ENCODE measurements at places on chromosomes 16 and 17. TPM values are rescaled to one million over a fixed set of nuclear protein-coding genes. Genes with fewer than 3 reads are reported as not detected.

The NPIPB9 gene
- 3.3 TPM for total RNA-seq

The NOD2 gene
- total RNA-seq, result 0.90 TPM

The SLC13A2 gene
- not detected for total RNA-seq

The LLGL1 gene
- total RNA-seq, result 12.5 TPM

The TNP2 gene
- not detected for total RNA-seq

The DBNDD1 gene
- 1.2 TPM for total RNA-seq

The DNAH9 gene
- total RNA-seq, result not detected

The TSPAN10 gene
- total RNA-seq, result 0.17 TPM

The TEX14 gene
- 1.3 TPM for total RNA-seq

The ARHGAP44 gene
- total RNA-seq, result not detected

The IL32 gene
- 123 TPM for total RNA-seq

The OR2C1 gene
- total RNA-seq, result not detected

Data from CD8-positive, alpha-beta T cell (primary cell).